Activated CD4-positive, CD25-positive, alpha-beta regulatory T cell treated with anti-CD3 and anti-CD28 coated beads, Interleukin-2, amount 50 U/mL, for 72 hours (primary cell): ENCODE measurements at places on chromosomes 1 and 21.

GRCh38 chr1:27523337-27524020 is 33.5 kb upstream of the WASF2 start:
- DNase-seq, result no peak

DNA sequence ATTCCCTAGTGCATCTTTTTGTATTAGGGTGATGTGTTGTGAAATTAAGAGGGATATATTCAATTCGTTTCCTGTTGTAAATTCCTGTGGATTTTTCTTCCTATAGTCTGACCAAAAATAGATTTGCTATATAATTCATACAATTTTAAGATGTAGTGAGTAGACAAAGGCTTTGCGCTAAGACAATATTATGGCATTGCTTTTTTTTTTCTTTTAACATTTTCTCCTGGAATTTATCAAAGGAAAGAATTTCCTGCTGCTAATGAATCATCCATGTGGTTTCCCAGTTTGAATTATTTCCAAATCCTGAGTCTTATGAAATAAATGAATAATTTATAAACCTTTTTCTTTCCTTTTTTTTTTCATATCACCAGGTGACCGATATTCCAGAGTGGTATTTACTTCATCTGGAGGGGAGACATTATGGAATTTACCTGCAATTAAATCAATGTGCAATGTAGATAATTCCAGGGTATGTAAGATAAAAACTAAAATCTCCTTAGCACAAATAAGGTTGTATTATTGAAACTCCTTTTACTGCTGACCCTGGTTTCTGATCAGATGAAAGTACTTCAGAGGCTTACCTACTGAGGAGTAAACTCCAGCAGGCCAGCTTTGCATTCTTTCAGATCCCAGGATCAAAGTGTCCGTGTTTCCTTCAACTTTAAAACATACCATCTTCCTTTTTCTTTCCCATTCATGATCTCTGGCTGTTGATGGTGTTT is 148.4 kb downstream of the TLR5 start:
- DNase-seq, result no peak

- no peak for DNase-seq
These were observed 54.5 kb downstream of the IRF2BP2 start for GRCh38 chr1:234555390-234556024.

DNA sequence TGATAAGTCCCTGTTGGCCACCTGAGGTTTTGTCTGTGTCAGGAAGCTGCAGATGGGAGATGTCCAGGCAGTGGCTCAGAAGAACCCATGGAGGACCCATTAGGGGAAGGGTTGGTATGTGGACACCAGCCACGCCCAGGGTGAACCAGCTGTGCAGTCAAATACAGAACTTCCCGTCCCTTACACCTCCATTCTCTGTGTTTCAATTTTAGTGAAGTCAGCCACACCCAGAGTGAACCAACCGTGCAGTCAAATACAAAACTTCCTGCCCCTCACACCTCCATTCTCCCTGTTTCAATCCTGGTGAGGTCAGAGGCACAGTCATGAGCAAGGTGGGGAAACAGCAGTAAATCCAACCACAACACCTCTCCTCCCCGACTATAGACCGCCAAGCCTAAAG is 27.4 kb downstream of the BACE2 start:
- DNase-seq, result no peak

DNA sequence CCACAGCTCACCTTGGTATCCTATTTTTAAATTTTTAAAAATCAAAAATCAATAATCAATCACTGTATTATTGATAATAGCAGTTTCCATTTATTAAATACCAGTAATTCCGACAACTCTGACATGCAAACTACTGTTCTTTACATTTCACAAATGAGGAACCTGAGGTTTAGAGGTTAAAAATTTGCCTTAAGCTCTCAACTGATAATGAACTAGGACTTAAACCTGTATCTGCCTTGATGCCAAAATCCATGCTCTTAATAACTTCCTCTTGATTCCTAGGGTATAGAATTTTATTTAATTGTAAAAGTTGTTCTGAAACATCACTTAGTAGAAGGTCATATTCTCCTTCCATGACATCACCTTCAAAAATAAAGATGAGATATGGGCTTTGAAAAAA is 5.6 kb downstream of the ARHGAP29 start:
- no peak for DNase-seq

DNA sequence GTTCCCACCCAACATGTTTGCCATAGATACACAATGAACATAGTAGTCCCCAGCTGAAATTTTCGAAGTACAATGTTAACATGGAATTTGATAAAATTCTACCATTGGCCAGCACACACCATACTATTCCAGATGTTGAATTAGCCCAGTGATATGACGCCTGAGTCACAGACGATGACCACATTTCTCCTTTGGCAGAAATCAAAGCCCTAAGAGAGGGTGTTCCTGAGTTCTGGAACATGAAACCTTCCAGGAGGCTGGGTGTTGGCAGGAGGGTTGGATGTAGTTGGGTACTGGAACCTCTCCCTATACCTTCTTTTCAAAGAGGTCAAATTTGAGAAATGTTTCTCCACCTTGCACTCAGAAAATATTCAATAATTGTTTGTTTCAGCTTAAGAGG is 37.8 kb downstream of the LPAR3 start:
- no peak for DNase-seq

GRCh38 chr1:94324178-94324544 is 86.8 kb upstream of the ARHGAP29 start:
- no peak for DNase-seq

- no peak for DNase-seq
These were observed 398.1 kb upstream of the LYPLAL1 start for GRCh38 chr1:218775501-218776021.

- DNase-seq, result no peak
These were observed 383.2 kb downstream of the KIF26B start for GRCh38 chr1:245537992-245538391.

DNA sequence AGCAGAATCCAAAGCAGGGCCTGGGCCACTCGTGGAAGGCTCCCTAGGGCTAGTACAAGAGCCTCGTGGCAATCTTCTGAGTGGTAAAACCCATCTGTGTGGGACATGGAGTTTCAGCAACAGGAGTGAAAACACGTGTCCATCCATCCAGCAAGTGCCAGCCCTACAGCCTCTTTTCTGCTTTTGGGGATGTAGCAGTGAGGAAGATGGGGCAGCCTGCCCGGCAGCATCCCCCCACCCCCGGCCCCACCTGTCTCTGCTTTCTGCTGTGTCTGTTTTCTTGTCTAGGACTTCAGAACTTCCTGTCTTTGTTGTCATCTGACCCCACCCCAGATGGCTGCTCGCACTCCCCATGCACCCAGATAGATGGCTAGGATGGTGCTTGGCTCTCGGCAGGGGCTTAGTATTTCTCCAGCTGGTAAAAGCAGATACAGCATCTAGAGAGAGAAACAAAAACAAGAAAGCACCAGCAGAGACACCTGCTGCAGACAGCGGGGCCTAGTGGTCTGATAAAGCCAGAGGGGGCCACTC is 1.5 kb downstream of the CPTP start:
- no peak for DNase-seq

GRCh38 chr1:2990376-2991115 is 30.7 kb upstream of the ACTRT2 start:
- DNase-seq, result no peak

- no peak for DNase-seq
These were observed 32.3 kb downstream of the CFAP57 start for GRCh38 chr1:43204394-43204793.

GRCh38 chr1:28154078-28154594 is 22.4 kb downstream of the PTAFR start:
- no peak for DNase-seq

GRCh38 chr1:246166841-246167240 is 340.2 kb downstream of the SMYD3 start:
- DNase-seq, result no peak

- DNase-seq, result no peak
These were observed 92.2 kb upstream of the TRABD2B start for GRCh38 chr1:48089356-48089891.

DNA sequence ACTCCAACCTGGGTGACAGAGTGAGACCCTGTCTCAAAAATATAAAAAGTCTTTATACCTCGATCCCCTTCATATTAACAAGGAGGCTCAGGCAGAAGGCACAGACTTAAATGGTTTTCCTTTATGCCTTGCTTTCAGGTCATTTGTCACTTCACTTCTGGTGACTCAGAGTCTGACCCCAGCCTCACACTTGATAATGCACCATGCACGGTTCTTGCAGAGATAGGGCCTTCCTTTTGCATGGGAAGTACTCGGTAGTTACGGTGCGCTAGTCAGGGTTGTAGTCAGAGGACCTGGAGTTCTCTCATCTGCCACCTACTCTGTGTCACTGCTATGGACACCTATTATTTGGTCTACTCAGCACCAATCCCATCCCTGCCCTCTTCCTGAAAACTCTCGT is 43.6 kb upstream of the BMP8B start:
- no peak for DNase-seq

- no peak for DNase-seq
These were observed 66.7 kb downstream of the TTLL7 start for GRCh38 chr1:83932281-83932680.

DNA sequence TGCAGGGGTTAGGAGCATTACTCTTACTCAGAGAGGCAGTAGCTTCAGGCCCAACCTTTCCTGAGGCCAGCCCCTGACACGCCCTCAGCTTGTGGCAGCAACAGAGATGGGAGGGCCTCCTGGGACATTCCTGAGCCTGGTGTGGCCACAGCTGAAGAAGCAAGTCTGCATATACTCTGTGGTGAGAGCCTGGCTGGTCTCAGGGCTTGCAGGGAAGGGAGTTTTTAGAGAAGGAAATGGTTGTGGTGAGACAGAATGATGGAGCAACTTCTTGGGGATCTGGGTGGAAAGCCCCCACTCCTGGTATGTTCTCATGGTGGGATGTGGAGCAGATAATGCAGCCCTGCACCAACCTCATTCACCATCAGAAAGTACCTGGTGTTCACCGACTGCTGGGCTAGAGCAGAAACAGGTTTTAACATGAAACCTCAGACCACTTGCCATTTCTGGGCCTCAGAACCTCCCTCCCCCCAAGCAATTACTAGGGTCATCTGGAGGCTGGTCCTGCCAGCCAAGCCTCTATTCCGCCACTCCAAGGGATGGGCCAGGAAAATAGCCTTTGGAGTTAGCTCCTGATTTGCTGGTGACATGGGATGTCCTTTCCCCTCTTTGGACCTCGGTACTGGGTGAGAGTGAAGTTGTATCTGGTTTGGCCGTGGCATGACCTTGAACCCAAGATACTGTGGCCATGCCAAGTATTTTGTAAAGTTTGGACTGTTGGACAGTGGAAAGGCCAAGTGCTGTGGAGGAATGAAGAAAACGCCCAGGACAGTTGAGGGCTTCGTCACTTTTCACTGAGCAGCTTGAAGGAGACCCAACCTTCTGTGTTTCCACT is 28.1 kb upstream of the RNF19B start:
- peak; percentile 53 for DNase-seq

- DNase-seq, result no peak
These were observed at the start of gene IL10 for GRCh38 chr1:206772243-206772937. TSS of gene IL10 (minus strand) at chr1:206772494. CDS start at chr1:206772435, 59 bp downstream.

GRCh38 chr21:27108701-27109100 is 141.8 kb upstream of the ADAMTS5 start:
- DNase-seq, result no peak

DNA sequence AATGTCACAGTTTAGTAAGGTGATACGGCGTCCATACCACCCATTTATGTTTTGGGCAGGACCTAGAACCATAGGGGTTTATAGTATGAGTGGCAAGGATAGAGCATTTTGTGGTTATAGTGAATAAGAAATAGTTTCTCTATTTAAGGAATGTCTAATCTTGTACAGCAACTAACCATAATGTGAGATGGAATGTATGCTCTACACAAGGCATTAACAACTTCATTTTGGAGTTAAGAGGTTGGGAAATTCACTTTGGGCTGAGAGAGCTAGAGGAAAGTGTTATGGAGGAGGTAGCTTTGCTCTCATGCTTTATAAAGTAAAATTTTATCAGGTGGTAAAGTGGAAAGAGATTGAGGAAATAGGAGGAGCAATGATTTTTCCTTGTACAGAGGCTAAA is 3.0 kb upstream of the MCL1 start:
- DNase-seq, result no peak

- DNase-seq, result no peak
These were observed at the start of gene C1orf210 for GRCh38 chr1:43285269-43285990. TSS of gene C1orf210 (minus strand) at chr1:43285581. CDS start at chr1:43283270, 2,311 bp downstream.

DNA sequence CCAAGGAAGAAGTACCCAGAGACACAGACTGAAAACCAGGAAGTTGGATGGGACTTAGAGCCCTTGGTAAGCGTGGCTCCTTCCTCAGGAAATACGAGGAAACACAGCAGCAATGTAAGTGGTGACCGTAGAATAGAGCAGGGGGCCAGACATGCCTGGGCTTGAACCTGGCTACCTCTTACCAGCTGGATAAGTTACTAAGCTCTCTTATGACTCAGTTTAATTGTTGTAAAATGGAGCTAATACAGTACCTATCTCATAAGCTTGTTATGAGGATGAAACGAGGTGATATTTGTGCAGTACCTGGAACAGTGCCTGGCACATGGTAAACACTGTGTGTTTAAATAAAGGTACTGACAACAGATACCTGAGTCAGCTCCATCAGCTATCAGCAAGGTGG is 19.2 kb downstream of the EBNA1BP2 start:
- DNase-seq, result no peak

GRCh38 chr1:29806646-29807319 is 570.5 kb downstream of the PTPRU start:
- DNase-seq, result no peak

- no peak for DNase-seq
These were observed 29.5 kb downstream of the RGS1 start for GRCh38 chr1:192604979-192605620.

- DNase-seq, result no peak
These were observed 35.8 kb downstream of the CDC42 start for GRCh38 chr1:22088331-22088730.

GRCh38 chr1:102961549-102961948 is 146.8 kb downstream of the COL11A1 start:
- no peak for DNase-seq

DNA sequence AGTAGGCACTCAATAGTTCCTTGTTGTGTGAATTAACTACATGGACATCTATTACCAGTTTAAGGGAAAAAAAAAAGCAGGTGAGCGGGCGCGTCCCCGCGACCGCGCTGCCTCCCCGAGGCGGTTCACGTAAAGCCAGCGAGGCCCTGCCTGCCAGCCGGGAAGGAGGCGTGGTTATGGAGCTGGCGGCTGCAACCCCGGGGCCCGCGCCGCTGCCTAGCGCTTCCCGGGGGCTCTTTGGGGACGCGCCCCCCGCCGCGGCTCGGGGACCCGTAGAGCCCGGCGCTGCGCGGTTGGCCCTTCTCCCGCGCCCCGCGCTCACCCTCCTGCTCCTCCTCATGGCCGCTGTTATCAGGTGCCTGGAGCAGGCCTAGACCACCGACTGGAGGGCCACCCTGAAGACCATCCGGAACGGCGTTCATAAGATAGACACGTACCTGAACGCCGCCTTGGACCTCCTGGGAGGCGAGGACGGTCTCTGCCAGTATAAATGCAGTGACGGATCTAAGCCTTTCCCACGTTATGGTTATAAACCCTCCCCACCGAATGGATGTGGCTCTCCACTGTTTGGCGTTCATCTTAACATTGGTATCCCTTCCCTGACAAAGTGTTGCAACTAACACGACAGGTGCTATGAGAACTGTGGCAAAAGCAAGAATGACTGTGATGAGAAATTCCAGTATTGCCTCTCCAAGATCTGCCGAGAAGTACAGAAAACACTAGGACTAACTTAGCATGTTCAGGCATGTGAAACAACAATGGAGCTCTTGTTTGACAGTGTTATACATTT is 2.6 kb upstream of the CC2D1B start:
- peak; percentile 59 for DNase-seq

- DNase-seq, result no peak
These were observed 38.8 kb upstream of the FAM3B start for GRCh38 chr21:41277846-41278245.
